ENCODE measurements at places on chromosomes 11 and 22.
A peak's percentile ranks its signal among the peaks of the same experiment; 100 is the strongest.

GRCh38 chr11:119889728-119890280 is 160.8 kb upstream of the NECTIN1 start:
- DNase-seq: no peak

- peak; percentile 55 for DNase-seq
These were observed 53.3 kb downstream of the TCF20 start for GRCh38 chr22:42217019-42217751.

GRCh38 chr11:33064866-33065265 is 25.5 kb downstream of the TCP11L1 start:
- DNase-seq: no peak

DNA sequence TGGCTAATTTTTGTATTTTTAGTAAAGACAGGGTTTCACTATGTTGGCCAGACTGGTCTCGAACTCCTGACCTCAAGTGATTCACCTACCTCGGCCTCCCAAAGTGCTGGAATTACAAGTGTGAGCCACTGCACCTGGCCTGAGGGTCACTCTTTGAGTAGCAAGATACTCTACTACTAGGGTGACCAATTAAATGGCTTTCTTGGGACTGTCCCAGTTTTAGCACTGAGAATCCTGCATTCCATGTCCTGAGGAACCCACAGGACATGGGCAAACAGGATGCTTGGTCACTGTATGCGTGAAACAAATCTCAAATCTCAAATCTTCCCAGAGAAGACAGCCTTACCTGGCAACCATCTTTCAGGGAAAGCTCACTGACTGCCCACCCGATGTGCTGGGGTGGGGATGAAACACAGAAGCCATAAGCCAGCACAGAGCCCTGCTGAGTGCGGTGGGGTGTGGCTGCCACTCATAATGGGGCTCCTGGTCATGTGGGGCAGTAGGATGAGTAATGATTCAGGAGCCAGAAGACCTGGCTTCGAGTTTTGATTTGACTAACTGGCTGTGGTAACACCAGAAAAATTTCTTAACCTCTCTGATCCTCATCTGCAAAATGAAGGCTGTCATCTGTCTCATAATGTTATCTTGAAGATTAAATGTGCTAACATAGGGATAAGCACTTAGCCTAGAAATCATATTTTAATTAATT is 11.5 kb downstream of the CLMP start:
- DNase-seq: no peak

- DNase-seq: no peak
These were observed 16.0 kb upstream of the EFCAB6 start for GRCh38 chr22:43827926-43828724.

- peak; percentile 71 for DNase-seq
These were observed 11.0 kb upstream of the PTPN5 start for GRCh38 chr11:18802381-18803257.

DNA sequence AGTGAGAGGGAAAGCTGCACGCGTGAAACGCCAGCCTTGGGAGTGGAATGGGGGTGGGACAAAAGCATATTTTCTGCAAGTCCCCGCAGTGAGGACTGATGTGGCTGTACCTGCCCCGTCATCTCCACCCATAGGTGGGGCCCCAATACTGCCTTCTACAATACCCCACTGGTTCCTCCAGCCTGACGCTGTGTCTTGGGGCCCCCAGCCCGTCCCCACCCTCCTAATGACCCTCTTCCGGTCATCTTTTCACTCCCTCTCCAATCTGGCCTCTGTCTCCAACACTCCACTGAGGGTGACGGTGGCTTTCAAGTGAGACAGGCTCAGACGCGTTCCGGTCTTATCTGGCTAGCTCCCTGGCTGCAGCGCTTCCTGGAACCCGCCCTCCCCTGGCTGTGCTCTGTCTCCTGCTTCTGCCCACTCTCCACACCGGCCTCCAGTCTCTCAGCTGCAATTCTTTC is 104.2 kb downstream of the MICAL3 start:
- peak; percentile 62 for DNase-seq

DNA sequence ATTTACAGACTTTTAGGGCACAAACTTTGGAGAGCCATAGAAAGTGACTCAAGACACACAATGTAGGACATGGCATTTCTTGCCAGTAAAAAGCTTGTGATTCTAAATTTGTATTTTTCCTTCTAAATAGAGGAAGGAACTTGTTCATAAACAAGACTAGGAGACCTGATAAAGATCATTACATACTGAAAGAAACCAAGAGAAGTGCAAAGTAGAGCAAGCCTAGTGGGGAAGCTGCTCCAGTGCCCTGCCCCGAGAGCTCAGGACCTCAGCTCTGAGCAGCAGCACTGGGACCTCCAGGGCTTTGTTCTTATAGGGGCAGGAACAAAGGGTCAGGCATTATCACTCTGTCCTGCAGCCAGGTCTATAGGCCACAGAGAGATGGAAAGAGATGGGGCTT is 7.2 kb downstream of the IRAG1 start:
- no peak for DNase-seq

GRCh38 chr22:37498289-37498909 is 12.2 kb upstream of the MFNG start:
- no peak for DNase-seq

DNA sequence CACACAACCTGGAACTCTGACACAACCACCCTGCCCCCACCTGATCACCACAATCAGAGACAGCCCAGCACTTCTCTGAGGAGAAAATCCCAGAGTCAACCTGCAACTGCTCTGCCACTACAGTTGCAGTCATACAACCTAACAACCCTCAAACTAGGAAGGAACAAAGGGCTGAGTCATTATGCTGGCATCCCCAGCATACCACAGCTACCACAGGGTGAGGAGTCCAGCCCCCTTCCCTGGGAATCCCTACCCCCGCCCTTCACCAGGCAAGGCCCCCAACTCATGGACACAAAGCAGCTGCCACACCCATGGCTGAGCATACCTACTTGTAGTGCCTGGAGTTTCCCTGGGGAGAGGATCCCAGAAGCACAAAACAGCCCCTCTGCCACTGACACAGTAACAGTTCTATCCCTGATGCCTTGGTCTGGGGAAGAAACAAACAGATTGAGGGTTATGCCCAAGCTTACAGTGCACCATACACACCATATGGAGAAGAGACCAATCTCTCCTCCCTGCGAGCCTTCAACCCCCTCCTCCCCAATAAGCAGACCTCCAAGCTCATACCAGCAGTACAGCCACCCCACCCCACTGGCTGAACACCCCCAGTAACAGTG is 68.5 kb upstream of the C11orf58 start:
- DNase-seq: peak; percentile 25

DNA sequence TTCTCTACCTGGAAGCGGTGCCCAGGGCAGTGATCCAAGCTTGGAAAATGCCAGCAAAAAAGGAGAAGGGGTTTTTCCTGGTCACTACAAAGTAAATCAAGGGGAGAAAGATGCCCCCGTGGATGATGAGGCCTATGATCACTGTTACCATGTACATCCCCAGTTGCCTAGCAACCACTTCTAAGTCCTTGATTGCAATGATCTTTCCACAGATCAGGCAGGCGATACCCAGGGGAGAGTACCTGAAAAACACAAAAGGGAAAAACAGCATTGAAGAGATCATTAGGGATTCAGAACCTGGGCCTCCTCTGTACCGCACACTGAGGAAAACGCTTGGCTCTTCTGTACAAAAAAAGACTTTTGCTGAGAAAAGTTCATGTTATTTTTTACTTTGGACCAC is 127.1 kb downstream of the SLC1A2 start:
- no peak for DNase-seq

- peak; percentile 43 for DNase-seq
These were observed 97.4 kb upstream of the POU2AF2 start for GRCh38 chr11:111148121-111148520.

- no peak for DNase-seq
These were observed 28.3 kb downstream of the DRD2 start for GRCh38 chr11:113446938-113447337.
